ENCODE measurements at places on chromosomes 1 and 21.

DNA sequence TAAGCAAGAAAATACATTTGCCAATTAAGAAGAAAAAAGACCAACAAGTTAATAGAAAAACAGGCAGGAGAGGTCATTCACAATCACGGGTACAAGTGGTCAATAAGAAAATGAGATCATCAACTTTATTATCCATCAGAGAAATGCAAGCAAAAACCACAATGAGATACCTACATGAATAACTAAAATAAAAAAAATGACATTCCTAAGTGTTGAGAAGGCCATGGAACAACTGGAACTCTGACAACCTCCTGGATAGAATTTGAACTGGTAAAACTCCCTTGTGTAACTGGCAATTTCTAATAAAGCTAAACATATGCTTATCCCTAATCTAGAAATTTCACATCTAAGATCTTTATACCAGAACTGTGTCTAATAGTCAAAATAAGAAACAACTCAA is 135.4 kb upstream of the BACE2 start:
- DNase-seq, result no peak

DNA sequence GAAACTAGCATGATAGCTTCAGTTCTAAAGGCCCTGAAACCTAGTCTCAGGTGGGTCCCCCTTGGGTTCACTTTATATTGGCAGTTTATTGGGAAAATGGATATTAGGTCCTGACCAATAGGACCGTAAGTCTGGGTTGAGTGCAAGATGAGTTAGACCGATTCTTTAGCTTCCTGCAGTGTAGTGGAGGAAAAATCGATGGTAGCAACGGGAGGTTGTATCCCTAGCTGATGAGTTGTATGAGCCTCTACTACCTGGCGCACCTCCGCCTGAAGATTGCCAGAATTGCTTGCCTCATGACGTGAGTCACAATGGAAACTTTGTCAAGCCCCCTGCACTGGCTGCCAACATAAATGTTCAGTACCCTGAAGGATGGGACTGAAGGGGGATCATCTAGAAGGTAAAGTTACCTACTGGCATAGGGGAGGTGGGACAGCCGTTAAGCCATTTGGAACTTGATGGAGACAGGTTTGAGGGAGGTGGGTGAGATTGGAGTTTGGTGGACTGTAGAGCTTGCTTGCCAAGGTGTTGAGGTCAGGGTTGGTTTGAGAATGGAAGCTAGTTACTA is 3.9 kb downstream of the RCC1 start:
- no peak for DNase-seq

DNA sequence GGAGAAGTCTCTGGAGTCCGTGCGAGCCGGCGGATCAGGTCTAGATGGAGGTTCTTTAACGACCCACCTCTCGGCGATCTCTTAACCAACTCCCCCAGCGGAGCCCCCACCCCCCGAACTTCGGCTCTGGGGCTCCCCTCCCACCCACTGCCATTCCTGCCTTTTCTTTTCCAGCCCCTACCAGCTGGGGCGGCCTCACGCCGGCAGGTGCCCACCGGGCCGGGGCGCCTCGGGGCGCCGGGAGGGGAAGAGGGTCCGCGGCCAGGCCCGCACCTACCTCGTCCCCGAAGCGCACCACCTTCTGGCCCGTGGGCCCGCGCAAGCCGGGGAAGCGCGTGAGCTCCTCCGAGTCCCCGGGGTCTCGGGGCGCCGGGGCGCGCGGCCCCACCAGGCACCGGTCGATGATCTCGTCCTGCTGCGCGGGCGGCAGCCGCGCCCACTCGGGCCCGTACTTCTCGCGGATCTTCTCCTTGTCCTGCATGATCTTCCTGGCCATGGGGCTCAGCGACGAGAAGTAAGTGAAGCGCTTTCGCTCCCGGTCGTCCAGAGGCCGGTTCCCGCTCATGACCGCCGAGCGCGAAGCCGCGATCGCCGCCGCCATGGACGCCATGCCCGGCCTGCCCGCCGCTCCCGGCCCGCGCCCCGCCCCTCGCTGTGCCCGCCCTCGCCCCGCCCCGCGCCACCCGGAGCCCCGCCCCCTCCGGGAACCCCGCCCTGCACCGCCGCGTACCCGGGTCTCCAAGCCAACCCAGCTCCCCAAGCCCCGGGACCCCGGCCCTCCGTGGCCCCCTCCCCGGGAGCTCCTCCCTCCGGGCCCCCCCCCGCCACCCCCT is at the start of gene C1orf198:
C1orf198 (minus strand) TSS at position 619 of the 833 bp plus-strand sequence; CDS start at position 610, 9 bp downstream.
- peak; percentile 56 for DNase-seq

DNA sequence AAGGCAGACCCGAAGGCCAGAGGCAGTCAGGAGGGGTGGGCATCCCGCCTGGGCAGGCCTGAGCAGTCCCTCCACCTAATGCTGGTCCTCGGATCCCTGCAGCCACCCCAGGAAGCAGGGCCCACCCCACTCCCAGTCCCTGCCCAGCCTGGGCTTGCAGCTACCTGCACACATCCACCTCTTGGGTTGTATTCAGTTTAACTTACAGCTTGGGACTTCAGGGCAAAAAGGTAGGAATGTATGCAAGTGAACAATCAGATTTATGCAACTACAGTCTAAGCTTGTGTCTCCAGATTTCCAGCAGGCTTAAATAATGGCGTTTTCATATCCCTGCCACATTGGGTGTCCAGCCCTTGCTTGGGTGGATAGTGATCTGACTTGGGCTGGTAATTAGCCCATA is 17.4 kb downstream of the LDLRAP1 start:
- no peak for DNase-seq

DNA sequence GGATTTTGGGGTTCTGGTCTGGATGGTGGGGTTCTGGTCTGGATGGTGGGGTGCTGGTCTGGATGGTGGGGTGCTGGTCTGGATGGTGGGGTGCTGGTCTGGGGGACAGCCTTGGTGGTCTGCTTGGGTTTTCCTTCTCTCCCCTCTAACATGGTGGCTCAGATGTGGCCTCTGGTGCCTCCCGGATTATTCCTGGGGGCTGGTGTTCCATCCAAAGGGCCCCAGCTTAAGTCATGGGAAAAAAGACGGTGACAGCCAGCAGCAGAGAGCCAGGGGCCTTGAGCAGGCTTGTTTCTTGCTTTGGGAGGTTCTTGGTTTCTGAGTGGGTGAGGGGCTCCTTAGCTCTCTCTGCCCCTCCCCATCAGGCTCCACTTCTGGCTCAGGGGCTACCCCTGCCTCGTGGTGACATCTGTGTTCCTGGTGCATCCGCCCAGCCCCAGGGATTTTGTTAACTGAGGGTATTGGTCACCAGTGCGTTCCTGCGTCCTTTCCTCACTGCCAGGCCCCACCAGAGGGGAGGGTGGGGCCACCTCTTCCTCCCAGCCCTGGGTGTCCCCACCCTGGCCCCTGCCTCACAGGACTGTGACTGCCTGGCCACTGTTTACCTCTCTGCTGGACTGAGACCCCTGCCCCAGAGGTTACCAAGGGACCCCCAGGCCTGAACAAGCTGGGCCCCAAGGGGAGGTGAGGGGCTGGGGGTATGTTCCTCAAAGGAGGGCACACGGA is 43.2 kb upstream of the ACTRT2 start:
- DNase-seq, result no peak

GRCh38 chr1:243294723-243295121 is 38.9 kb downstream of the SDCCAG8 start:
- DNase-seq, result no peak

DNA sequence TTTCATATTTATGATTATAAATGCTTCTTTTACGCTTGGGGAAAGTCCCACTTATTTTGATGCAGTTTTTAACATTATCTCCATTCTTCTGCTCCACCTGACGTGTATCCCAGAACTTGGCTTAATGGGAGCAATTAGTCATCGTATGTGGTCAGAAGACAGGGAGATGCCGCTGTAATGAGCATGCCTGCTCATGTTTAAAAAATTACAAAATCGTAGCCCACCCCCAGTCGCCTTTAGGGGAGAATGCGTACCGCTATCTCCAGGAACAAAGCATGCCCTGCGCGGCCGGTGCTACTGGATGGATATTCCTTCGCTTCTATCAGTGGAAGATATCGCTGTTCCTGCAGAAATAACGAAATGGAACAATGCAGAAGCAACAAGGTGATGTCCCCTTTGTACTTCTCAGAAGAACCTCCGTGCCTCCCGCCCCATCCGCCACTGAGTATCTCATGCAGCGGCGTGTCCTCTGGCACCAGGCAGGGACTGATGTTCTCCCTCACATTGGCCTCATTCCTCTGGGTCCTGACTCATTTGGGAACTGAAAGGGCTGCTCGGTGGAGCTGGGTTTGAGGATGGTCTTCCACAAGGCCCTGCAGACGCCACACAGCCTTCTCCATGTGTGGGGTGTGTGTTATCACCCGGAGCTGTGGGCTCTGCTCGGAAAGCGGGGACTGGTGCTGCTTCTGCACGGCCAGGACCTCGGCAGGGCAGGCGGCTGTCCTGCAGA is 116.3 kb upstream of the COL6A1 start:
- no peak for DNase-seq

GRCh38 chr1:244140420-244140819 is 89.3 kb downstream of the ZBTB18 start:
- DNase-seq, result no peak

GRCh38 chr1:237235091-237235490 is 193.1 kb downstream of the RYR2 start:
- DNase-seq, result no peak

DNA sequence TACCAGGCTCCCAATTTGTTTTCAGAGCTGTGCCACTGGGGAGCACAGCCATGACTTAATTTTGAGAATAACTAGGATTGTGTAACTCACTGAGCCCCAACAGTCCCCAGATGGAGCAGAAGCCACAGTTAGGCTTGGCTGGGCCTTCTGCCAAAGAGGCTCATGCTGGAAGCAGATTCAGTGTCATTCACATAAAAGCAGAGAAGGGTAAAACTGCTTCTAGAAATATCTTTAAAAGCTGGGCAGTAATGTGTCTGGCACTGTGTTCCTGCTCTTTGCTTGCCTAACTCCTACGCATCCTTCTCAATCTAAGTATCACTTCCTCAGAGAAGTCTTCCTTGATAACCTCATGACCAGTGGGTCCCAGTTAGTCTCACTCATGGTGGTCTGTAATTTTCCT is 20.3 kb downstream of the STK40 start:
- no peak for DNase-seq

DNA sequence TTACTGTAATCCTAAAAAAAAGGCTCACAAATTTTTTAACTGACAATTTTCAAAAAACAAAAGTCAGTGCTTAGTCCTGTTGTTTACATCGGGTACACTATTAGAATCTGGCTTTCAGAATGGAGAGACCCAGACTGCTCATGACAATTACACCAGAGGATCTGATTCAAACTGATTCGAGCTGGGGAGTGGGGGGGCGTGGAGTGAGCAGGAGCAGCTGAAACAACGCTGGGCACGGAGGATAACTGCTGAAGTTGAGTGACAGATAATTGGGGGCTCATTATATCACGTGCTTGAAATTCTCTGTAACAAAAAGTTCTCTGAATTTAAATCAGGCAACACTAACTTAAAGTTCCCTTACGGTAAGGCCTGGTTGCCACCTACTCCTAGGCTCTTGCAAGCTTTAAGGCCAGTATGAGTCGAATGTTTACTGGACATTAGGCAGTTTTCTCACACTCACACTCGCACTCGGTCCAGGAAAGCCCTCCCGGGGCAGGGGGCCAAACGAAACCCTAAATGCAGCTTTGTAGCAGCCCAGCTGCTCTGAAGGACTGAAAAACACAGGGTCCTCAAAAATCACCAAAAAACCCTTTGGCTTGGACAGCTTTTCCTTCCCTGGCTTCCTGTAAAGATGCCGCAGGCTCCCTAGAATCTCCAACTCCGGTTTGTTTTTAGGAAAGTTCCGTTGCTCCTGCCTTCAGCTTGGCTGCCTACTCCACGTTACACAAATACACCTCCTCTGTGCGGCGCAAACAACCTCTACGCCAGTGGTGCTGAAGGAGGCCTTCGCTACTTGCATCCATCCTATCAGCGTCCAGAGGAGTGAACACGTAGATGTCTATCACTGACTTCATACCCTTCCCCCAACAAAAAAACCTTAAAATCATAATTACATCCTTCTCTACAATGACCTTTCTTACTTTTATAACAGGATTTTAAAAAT is 42.9 kb downstream of the CAPZB start:
- no peak for DNase-seq

- DNase-seq, result no peak
Measured at GRCh38 chr21:32645261-32646182, 33.3 kb upstream of the CFAP298 start.

- no peak for DNase-seq
Measured at GRCh38 chr1:154626456-154627256, 18.7 kb upstream of the ADAR start.

All from A549 (cell line).